ENCODE measurements at places on chromosomes 6 and 20.
A peak's percentile ranks its signal among the peaks of the same experiment; 100 is the strongest.

- no peak for DNase-seq
Measured at GRCh38 chr6:106446287-106446885, 85.9 kb downstream of the CRYBG1 start.

- no peak for DNase-seq
Measured at GRCh38 chr6:90230548-90231215, 66.0 kb downstream of the BACH2 start.

DNA sequence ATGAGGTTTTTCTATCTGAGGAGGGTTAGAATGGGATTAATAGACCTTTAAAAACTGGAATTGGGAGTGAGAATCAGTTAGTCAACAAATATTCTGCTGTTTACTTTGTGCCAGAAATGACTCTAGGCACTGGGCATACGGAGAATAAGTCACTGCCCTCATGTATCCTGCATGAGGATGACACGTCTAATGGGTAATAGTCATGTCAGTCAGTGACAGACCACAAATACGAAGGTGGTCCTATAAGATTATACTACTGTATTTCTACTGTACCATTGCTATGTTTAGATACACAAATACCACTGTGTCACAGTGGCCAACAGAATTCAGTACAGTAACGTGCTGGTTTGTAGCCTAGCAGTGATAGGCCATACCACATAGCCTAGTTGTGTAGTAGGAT is 30.7 kb downstream of the ZFAND3 start:
- DNase-seq = no peak

GRCh38 chr20:33689973-33690372 is 3.8 kb upstream of the E2F1 start:
- DNase-seq = peak; percentile 49

GRCh38 chr6:3453413-3454272 is 3.2 kb downstream of the SLC22A23 start:
- no peak for DNase-seq

DNA sequence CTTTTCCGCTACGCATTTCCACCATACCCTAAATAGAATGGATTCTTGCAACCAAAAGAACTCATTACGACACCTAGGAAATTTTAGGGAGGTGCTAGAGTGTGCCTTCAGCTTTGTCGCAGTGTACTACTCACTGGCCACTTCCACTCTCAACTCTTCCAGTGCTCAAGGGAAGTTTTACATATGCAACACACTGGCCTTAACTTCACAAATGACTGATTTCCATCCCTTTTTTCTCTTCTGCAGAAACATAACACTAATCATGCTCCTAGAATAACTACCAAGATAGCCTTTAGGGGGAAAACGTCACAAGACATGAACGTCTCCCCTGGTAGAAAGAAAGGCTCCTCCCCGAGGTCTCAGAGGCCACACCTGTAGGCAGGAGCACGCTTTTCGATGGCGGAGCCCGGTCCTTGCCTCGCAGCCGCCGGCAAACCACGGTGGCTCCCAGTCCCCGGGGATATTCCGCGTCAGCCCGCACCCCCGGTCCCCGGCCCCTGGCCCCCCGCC is 584 bp downstream of the LYRM4 start:
- peak; percentile 79 for DNase-seq

DNA sequence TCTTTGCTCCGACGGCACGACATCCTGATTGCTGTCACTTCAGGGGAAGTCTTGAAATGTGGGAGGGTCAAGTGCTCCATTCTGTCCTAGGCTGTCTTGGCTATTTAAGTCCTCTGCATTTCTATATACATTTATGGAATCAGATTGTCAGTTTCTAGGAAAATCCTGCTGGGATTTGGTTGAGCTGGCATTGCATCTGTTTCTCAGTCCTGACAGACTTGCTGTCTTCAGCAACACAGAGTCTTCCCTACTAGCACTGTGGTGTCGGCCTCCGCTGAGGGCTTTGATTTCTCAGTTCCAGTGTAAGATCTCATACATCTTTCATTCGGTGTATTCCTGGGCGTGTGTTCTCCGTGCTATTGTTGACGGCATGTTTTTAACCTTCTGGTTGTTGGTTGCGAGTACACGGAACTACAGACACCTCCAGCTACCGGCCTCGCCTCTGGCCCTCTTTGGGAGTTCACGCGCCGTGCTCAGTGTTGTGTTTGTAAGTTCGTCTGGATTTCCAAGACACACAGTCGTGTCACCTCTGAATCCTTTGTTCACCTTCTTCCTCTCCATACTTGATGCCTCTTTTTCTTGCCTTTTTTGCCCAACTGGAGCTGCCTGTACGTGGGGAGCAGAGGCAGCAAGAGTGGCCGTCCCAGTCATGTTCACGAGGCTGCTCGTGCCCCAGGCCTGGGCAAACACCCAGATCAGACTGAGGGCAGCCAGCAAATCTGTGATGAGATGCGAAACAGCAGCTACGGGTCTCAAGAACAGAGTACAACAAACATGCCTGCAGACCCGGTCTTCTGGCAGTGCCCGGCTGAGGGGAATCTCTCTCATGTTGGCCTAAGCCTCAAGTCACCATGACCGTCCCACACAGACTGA is 92.8 kb downstream of the TAF4 start:
- no peak for DNase-seq

- DNase-seq = no peak
Measured at GRCh38 chr6:66561479-66561878, 854.5 kb upstream of the EYS start.

DNA sequence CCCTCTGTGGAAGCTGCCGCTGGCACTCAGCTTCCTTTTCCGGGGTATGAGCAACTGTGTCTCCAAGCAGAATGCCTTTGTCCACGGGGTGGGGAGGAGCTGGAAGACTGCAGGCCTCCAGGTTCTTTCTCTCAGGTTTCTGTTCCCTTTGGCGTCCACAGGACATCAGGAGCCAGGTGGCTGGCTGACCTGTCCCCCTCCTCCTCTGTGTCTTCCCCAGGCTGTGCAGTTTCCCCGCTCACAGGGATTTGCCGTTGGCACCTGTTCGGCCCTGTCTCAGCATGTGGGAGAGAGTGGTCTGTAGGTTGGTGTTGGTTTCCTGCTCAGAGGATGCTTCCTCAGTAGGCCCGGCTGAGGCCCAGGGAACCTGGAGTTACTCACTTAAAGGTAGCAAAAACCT is 43.5 kb downstream of the CDS2 start:
- no peak for DNase-seq

DNA sequence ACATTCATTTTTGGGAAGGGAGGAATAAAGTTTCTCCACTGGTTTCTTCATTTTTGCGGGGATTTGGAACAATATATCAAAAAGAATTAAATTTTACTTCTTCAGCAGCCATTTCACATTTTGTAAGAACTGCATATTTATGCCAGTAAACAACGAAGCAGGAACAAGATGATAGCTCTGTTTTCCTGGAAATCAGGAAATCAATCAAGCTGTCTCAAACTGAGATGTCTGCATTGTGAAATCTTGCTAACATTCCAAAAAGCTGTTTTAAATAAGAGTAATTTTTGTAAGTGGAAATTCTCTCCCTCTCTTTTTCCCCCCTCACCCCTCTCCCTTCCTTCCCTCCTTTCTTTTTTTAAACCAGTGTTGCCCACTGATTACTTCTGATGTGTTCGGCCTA is 20.0 kb downstream of the MAPK13 start:
- no peak for DNase-seq

- no peak for DNase-seq
Measured at GRCh38 chr6:42996513-42996912, 12.1 kb downstream of the PPP2R5D start.

- no peak for DNase-seq
Measured at GRCh38 chr6:44396968-44397367, 9.5 kb downstream of the CDC5L start.

DNA sequence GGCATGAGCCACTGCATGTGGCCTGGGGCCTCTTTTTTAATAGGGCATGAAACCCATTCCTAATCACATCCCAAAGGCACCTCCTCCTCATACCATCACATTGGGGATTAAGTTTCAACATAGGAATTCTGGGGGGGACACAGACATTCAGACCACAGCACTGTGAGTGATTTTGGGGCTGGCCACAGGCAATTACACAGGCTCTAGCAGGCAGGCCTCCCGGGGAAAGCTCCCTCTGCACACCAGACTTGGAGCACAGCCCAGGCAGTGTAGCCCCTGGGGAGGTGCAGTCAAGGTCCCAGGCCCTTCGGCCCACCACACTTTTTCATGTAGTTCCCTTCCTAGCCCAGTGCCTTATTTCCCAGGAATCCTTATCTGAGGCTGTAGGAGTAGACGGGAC is 5.5 kb downstream of the SFT2D1 start:
- no peak for DNase-seq

GRCh38 chr20:3209946-3210317 is 634 bp downstream of the ITPA start:
- no peak for DNase-seq

- no peak for DNase-seq
Measured at GRCh38 chr20:59806578-59806975, 126.9 kb downstream of the SYCP2 start.

DNA sequence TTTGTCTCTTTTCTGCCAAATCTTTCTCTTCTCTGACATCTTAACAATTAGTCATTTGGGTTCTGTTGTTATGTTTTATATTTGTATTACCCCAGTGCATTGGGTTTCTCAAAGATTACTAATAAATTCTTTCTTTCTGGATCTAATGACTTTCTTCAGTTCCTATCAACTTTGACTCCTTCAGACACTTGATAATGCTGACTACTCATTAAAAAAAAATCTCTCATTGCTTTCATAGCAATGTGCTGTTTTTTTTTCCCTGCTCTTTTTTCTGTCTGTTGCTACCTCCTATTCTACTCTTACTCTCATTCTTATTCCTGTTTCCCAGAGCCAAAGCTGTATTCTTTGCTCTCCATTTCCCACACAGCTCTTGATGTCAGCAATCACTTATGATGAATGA is 81.3 kb upstream of the MAP3K7 start:
- DNase-seq = no peak

- no peak for DNase-seq
Measured at GRCh38 chr20:49132995-49133478, 55.1 kb downstream of the STAU1 start.

DNA sequence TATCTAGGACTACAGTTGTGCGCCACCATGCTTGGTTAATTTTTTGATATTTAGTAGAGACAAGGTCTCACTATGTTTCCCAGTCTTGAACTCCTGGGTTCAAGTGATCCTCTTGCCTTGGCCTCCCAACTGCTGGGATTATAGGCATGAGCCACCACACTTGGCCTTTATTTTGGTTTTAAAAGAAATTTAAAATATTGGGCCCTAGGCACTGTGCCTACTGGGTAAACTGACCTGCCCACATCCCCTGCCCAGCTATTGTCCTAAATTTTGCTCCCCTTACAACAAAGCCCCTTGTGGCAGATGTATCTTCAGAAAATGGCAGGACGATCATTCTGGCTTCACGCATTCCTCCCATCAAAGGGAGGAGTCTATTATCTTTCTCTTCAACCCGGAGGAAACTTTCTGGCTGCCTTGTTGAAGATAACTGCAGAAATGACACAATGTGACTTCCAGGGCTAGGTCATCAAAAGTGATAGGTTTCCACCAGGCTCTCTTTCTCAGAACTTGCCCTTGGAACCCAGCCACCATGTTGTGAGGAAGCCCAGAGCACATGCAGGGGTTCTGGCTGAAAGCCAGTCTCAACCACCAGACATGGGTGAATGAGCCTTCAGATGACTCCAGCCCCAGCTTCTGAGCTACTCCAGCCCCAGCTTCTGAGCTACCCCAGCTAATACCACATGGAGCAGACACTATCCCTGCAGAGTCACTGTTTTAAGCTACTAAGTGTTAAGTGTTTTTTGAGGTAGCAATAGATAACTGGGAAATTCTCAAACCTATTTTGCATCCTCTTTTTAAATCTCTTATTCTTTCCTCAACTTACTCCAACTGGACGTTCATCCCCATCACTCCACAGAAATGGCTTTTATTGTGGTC is 4.6 kb upstream of the GUCA1B start:
- no peak for DNase-seq

GRCh38 chr6:81553216-81553615 is 199.3 kb downstream of the TENT5A start:
- no peak for DNase-seq

DNA sequence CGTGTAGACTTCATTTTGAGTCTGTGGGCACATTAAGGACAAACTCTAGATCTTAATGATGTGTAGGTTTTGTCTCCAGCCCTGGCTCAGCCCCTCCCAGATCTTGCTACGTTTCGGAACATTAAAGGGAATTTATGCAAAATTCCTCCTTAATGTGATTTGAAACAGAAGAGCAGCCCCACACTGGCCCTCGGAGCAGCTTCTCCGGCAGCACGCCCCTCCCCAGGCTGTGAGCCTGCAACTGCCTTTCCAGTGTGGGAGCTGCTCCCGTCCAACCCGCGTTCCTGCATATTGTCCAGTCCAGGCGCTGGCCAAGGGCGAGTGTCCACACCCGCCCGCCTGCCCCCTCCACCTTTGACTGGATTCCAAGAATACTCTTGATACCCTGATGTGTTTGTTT is 257.2 kb downstream of the TAF4 start:
- DNase-seq = no peak

GRCh38 chr6:106731843-106732160 is 102.4 kb downstream of the QRSL1 start:
- DNase-seq = no peak

DNA sequence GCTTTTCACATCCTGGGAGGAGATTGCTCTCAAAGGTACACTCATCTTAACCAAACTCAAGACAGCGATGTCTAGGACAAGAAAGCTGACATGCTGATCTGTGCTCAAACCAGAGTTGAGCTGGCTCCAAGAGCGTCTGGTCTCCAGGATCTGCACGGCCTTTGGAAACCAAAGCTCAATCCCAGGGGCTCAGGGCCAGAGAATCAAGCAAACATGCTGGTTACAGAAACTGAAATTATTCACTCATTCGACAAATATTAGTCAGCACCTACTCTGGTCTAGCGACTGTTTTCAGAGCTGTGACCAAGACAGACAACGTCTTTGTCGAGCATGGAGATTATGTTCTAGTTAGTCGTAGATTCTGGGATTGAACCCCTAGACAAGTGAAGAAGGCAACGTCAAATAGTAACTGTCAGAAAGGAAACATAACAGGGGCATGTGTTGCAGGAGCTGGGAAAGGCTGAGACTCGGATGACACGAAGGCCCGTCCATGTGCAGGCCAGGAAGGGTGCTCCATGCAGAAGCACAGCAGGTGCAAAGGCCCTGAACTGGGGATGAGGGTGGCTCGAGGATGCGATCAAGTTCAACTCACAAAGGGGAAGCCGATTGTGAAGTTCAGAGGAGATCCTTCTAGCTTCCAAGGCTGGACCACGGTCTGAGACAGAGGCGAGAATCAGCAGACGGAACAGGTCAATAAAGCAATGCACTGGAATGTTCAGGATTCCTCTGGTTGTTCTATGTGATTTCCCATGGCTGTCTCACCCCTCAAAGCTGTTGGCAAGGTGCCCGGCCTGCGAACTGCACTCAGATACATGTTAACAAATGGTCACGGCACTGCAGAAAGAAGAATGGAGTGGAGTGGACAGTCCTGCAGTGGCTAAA is 12.5 kb upstream of the PCK1 start:
- no peak for DNase-seq

- no peak for DNase-seq
Measured at GRCh38 chr20:13765299-13765698, 19.4 kb downstream of the ESF1 start.

DNA sequence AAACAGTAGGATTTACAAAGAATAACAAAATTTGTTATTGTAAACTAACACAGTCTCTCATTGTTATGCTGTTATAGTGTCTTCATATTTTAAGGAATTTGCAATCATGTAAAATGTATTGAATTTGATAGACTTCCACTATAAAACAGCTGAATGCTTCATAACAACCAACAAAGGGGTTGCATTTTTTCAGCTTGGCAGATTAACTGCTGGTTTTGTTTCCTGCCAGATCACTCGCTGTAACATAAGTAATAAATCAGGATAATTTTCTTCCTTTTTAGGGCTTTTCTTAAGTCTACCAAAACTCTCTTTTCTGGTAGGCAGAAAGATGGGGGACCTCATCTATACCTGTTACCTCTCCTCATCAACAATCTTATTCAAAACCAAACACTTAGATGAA is 169.8 kb downstream of the SAMD5 start:
- DNase-seq = no peak

Data from stimulated activated CD4-positive, alpha-beta T cell treated with anti-CD3 and anti-CD28 coated beads, Interleukin-2, amount 100 ng/mL, for 24 hours (primary cell).